ENCODE measurements at places on chromosomes 4 and X. TPM values are rescaled to one million over a fixed set of nuclear protein-coding genes. Genes with fewer than 3 reads are reported as not detected.

DNASE1L1 gene
- 5.1 TPM for total RNA-seq

MAGEA12 gene
- total RNA-seq = not detected

GAGE12D gene
- not detected for total RNA-seq

- no peak for DNase-seq
These were observed 82.3 kb downstream of the SPRY1 start for GRCh38 chr4:123478859-123479345.

DNA sequence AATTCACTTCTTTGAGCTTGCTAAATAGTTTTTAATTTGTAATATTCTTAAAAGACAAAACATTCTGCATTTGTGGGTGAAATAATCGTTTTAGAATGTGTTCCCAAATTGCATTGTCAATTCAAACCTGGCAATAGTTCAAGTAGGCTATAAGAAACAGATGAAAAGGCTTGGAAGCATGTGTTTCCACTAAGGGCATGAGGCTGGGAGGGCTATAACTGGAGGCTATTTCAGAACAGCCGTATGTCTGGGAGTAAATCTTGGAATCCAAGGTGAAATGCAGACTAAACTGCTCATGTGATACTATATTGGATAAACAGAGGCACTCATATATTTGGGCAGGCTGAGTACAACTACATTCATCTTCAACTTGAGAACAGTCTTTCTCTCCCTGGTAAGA is 117.4 kb upstream of the GRPR start:
- DNase-seq = no peak

Measured in cerebellum (tissue), 4 donors.